D721Med (cell line): ENCODE measurements at places on chromosomes 6 and 20.

GRCh38 chr6:109861946-109862345, 116.2 kb upstream of the GPR6 start:
- no peak for DNase-seq

- DNase-seq, result no peak
These were observed 529 bp downstream of the UBE2C start for GRCh38 chr20:45813006-45813340.

- DNase-seq, result no peak
These were observed 17.5 kb downstream of the COL11A2 start for GRCh38 chr6:33174784-33175183.

GRCh38 chr20:36791862-36792261, 18.3 kb upstream of the DSN1 start:
- no peak for DNase-seq

DNA sequence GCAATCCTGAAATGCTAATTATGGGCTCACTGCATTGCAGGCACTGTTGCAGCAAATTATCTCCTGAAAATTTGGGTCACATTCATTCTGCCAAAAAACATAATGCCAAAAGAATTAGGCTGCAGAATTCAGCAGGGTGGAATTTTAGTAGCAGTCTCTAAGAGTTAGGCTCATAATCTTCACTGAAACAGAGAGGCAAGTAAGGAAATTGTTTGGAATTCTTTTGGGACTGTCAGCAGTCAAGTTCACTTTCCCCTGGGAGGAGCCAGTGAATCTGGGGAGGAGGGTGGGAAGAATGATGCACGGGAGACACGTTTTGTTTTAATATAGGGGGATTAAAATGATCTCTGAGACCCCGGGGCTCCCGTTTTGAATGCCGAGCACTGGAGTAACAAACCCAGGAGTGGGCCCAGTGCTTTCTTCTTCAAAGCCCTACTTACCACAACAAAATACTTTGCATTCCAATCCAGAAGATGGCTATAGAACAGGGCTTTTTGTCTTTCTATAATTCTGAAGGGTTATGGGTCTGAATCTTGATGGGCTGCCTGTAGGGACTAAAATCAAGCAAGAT, 44.7 kb downstream of the SOBP start:
- no peak for DNase-seq

DNA sequence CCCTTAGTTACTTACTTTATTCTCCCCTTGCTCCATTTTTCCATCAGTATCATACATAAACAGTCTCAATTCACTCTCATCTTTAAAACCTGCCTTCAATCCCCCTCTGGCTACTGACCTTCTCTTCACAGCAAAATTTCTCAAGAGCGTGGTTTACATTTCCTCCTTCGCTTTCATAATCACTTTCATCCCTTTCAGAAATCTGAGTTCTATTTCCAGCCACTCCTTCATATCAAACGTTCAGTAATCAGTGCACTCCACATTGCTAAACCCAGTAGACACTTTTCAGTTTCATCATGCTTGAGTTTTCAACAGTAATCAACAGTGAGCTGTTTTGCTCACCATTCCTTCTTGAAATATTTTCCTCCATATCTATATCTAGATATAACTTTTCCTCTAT, 176.7 kb upstream of the HSF2 start:
- no peak for DNase-seq

GRCh38 chr20:51584737-51585136, 42.2 kb upstream of the NFATC2 start:
- DNase-seq, result no peak

GRCh38 chr20:33209789-33210188, 7.4 kb upstream of the BPIFA3 start:
- no peak for DNase-seq

DNA sequence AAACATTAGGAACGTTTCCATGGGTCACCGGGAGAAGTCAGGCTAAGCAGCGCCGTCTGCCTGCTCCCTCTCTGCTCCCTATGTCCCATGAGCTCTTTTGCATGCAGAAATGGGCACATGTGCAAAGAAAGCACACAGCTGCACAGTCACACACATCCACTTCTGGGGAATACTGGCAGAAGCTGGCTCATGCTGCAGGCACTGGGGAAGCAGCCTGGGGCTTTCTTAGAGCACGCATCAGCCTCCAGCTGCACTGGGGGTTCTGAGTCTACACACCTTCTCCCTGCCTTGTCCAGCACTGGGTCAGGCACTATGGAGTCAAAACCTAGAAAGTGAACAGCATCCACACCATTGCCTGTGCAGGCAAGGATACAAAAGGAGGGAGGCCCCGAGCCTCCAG, 76.1 kb upstream of the FOXQ1 start:
- DNase-seq, result no peak

GRCh38 chr20:1820138-1821079, 74.8 kb upstream of the SIRPA start:
- DNase-seq, result no peak

DNA sequence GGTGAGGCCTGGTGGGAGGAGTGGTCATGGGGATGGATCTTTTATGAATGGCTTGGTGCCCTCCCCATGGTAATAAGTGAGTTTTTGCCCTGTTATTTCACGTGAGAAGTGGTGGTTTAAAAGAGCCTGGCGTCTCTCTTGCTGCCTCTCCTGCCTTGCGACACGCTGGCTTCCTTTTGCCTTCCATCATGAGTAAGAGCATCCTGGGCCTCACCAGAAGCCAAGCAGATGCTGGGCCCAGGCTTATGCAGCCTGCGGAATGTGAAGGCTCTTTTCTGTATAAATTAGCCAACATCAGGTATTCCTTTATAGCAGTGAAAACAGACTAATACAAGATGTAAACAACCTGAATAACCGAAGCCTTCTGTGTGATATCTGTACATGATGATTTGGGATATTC, 27.6 kb downstream of the VTA1 start:
- no peak for DNase-seq
